Body of pancreas (tissue), 4 donors: ENCODE measurements at places on chromosomes 4 and X.

DNA sequence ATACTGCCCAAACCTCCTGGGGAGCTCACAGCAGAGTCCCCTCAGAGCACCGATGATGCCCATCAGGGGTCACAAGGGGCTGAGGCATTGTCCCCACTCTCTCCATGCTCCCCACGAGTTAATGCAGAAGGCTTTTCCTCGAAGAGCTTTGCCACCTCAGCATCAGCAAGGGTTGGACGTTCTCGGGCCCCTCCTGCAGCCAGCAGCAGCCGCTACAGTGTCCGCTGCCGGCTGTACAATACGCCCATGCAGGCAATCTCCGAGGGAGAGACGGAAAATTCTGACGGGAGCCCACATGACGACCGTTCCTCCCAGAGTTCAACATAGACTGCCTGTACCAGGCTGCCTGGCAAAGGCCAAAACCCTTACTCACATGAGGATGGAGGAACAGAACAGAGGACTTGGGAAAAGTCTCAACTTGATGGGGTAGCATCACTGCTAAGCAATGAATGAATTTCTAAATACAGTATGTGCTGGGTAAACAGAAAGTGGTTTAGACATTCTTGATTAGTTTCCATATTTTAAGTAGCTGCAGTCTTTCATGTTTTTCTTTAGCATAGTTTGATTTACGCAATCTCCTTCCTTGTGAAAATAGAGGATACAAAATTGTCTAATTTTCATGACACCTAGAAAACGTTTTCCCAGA lies 5.0 kb upstream of the SCML1 start:
- H3K27ac ChIP-seq: no peak overlapping the region
- no peaks in the 10 kb centered on the region for H3K36me3 ChIP-seq
- no peaks in the 10 kb centered on the region for H3K4me1 ChIP-seq
- H3K27me3 ChIP-seq: no peaks in the 10 kb centered on the region
- no peak overlapping the region for H3K4me3 ChIP-seq

GRCh38 chr4:30865691-30866090 lies 145.5 kb downstream of the PCDH7 start:
- H3K4me1 ChIP-seq: peaks cover 4% of the 10 kb centered on the region
- no peak overlapping the region for H3K27ac ChIP-seq
- H3K4me3 ChIP-seq: no peak overlapping the region
- DNase-seq: no peak

DNA sequence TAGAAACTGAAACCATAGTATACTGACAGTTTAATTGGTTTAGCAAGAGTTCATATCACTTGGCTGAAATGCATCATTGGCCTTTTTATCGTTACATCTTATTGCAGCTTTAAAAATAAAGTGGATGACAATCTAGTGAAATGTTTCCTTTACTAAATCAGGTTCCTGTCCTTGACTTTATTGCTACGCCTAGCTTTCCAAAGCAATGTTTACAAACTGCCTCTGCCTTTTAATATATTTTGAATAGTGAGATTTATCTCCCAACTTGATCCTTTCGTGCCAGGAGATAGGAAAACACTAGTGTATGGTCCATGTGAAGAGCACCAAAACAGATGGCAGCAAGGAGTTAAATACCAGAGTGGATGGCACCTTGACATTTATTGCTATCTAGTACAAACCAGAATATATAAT lies 67.0 kb downstream of the GPC3 start:
- no peaks in the 10 kb centered on the region for H3K27me3 ChIP-seq
- no peak overlapping the region for H3K4me3 ChIP-seq
- H3K27ac ChIP-seq: no peak overlapping the region
- no peak for DNase-seq
- H3K36me3 ChIP-seq: no peaks in the 10 kb centered on the region

DNA sequence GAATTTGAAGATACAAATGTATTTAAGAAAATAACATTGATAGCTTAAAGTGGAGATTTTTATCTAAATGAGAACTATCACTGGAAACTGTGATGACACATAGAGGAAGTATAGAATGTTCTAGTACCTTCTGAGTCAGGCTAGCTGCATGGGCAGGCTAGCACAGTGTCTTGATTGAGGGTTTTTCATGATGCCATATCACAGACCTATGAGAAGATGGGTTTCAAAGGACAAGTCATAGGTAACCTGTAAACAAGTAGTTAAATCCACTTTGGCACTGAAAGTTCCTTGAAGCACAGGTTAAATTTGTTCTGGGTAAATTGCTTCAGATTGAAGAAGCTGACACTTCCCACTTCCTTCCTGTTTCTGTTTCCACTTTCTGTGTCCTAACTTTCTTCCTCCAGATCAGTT lies 48.2 kb upstream of the CDKN2AIP start:
- no peak overlapping the region for H3K27ac ChIP-seq
- H3K27me3 ChIP-seq: no peaks in the 10 kb centered on the region
- H3K4me3 ChIP-seq: no peak overlapping the region
- H3K36me3 ChIP-seq: no peaks in the 10 kb centered on the region

DNA sequence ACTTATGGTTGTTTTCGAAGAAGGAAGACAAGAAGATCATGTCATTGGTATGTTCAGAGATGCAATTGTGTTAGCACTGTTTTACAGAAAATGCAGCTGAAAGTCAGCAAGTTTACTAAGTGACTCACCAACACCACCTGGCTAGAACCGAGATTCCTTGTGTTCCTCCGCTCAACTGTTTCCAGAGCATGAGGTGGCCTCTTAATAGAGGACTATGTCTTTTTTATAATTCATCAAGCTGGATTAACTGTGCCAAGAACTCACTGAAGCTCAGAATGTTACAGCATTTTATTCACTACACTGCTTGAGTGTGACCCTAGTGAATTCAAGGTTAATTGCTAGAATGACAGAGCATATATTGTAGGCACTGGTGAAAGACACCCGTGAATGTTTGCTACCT lies 1573.5 kb upstream of the TENM3 start:
- no peak overlapping the region for H3K4me3 ChIP-seq
- DNase-seq: no peak
- no peaks in the 10 kb centered on the region for H3K27me3 ChIP-seq

DNA sequence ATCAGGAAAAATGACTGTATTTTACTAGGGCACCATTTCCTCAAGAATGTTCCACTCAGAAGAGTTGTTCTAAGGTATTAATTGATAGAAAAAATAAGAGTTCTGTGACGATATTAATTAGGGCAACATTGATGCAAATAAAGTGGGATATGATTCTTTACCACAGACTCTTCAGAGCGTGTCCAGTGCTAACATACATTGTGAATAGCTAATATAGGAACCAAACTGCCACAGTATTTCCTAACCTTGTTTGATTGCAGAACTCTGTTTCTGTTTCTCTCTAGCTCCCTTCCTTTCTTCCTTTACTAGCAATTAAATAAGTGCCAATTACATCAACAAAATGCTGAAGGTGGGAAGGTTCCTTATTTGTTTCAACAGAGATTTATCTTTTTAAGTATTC lies 154.1 kb upstream of the CPEB2 start:
- H3K27me3 ChIP-seq: no peaks in the 10 kb centered on the region
- no peaks in the 10 kb centered on the region for H3K4me1 ChIP-seq
- H3K4me3 ChIP-seq: no peak overlapping the region
- no peak overlapping the region for H3K27ac ChIP-seq
- no peaks in the 10 kb centered on the region for H3K36me3 ChIP-seq

- no peaks in the 10 kb centered on the region for H3K36me3 ChIP-seq
- no peaks in the 10 kb centered on the region for H3K27me3 ChIP-seq
- DNase-seq: no peak
- no peaks in the 10 kb centered on the region for H3K4me1 ChIP-seq
- no peak overlapping the region for H3K4me3 ChIP-seq
These were observed 57.8 kb downstream of the FAM184B start for GRCh38 chr4:17723648-17724047.

GRCh38 chrX:11757397-11757718 lies 679 bp upstream of the MSL3 start:
- no peaks in the 10 kb centered on the region for H3K36me3 ChIP-seq
- no peaks in the 10 kb centered on the region for H3K27me3 ChIP-seq
- peak overlapping the region; percentile 43 for H3K27ac ChIP-seq
- DNase-seq: no peak
- no peak overlapping the region for H3K4me3 ChIP-seq

DNA sequence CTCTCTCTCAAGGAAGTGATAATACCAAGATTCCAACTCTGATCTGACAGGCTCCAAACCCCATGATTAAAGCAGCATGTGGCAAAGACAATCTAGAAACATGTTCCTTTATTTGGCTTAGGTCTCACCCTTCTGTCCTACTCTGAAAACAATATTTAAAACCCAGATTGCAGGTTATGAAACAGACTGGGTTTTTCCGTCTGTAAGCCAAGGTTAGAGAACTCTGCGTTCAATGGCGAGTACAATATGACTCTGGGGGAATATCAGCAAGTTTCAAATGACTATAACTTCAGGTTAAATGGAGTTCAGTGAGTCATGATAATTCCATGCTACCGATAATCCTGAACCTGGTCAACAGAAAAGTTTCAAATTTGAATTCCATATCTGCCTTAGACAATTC lies 50.8 kb downstream of the ANAPC10 start:
- H3K27me3 ChIP-seq: no peaks in the 10 kb centered on the region
- no peak for DNase-seq
- no peak overlapping the region for H3K27ac ChIP-seq
- H3K4me1 ChIP-seq: no peaks in the 10 kb centered on the region

DNA sequence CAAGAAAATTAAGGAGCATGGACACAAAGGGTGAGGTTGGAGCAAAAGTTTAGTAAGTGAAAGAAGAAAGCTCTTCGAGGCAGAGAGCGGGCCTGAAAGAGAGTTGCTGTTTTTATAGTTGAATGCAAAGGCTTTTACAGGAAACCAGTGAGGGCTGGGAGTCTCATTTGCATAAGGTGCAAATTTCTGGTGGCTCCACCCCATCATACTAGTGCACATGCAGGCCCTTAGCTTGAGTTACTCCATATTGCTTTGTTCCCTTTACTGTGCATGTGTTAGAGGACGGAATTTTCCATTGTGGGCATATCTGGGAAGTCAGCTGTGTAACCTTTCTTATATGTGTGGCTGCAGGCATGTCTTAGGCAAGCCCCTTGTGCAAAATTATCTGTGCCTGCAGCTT lies 48.0 kb downstream of the CPE start:
- H3K4me3 ChIP-seq: no peak overlapping the region
- DNase-seq: no peak
- H3K27ac ChIP-seq: no peak overlapping the region
- no peaks in the 10 kb centered on the region for H3K36me3 ChIP-seq

- no peaks in the 10 kb centered on the region for H3K36me3 ChIP-seq
- no peaks in the 10 kb centered on the region for H3K27me3 ChIP-seq
- no peaks in the 10 kb centered on the region for H3K4me1 ChIP-seq
- H3K4me3 ChIP-seq: no peak overlapping the region
- no peak overlapping the region for H3K27ac ChIP-seq
These were observed 11.8 kb upstream of the HPGDS start for GRCh38 chr4:94354474-94354896.

DNA sequence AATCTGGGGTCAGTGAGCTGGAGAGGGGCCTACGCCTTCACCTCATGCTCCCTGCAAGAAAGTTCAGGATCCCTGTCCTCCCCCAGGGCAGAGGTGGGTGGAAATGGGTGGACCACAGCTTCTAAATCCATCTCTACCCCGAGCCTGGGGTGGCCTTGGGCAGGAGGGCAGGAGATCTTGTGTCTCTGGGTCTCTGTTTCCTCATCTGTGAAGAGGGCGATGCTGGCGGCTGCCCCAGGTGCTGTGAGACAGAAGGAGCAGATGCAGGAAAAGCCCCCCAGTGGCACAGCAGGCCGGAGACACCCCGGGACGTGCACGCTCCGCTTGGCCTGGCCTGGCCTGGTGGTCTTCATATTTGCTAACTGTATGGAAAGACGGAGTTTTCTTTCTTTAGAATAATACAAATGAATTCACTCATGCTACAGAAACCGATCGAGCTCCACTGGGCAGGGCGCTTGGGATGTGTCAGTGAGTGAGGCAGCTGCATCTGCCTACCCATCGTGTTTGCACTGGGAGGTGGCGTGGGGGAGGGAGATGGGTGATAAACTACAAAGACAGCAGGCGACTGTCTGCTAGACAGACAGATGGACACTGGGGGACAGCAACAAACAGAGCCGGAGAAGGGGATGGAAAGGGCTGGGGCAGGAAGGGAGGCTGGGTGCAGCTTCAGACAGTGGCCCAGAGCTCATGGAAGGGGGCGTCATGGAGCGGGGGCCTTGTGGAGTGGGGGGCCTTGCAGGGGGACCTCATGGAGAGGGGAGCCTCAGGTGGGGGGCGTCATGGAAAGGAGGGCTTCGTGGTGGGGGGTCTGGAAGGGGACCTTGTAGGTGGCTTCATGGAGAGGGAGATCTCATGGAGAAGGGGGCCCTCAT lies 136.2 kb downstream of the CPZ start:
- H3K27me3 ChIP-seq: no peaks in the 10 kb centered on the region
- peaks cover 5% of the 10 kb centered on the region for H3K4me1 ChIP-seq
- no peak overlapping the region for H3K4me3 ChIP-seq
- no peak overlapping the region for H3K27ac ChIP-seq
- H3K36me3 ChIP-seq: no peaks in the 10 kb centered on the region
- peak; percentile 4 for DNase-seq

GRCh38 chr4:73841243-73841925 lies 4.9 kb downstream of the CXCL6 start:
- no peak overlapping the region for H3K4me3 ChIP-seq
- no peaks in the 10 kb centered on the region for H3K36me3 ChIP-seq
- peaks cover 15% of the 10 kb centered on the region for H3K4me1 ChIP-seq
- no peaks in the 10 kb centered on the region for H3K27me3 ChIP-seq
- H3K27ac ChIP-seq: no peak overlapping the region

GRCh38 chrX:68710870-68711576 lies 63.6 kb downstream of the STARD8 start:
- no peak overlapping the region for H3K4me3 ChIP-seq
- no peaks in the 10 kb centered on the region for H3K4me1 ChIP-seq
- DNase-seq: peak; percentile 64
- H3K27me3 ChIP-seq: no peaks in the 10 kb centered on the region
- no peak overlapping the region for H3K27ac ChIP-seq

DNA sequence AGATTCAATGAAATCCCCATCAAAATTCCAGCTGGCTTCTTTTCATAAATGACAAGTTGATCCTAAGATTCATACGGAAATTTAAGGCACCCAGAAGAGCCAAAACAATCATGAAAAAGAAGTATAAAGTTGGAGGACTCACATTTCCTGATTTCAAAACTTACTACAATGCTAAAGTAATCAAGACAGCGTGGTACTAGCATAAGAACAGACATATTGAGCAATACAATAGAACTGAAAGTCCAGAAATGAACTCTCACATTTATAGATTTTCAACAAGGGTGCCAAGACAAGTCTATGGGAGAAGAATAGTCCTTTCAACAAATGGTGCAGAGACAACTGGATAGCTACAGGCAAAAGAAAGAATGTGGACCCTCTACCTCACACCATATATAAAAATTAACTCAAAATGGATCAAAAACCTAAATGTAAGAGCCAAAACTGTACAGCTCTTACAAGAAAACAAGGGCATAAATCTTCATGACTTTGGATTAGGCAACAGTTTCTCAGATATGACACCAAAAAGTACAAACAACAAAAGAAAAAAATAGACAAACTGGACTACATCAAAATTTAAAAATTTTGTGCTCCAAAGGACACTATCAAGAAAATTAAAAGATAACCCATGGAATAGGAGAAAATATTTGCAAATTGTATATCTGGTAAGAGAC lies 28.5 kb downstream of the SASH3 start:
- DNase-seq: no peak
- H3K27me3 ChIP-seq: no peaks in the 10 kb centered on the region
- H3K27ac ChIP-seq: no peak overlapping the region
